K562 (cell line): ENCODE measurements at places on chromosomes 12 and 14.

- peak; percentile 27 for DNase-seq
These were observed 7.5 kb downstream of the VTI1B start for GRCh38 chr14:67666750-67667449.

DNA sequence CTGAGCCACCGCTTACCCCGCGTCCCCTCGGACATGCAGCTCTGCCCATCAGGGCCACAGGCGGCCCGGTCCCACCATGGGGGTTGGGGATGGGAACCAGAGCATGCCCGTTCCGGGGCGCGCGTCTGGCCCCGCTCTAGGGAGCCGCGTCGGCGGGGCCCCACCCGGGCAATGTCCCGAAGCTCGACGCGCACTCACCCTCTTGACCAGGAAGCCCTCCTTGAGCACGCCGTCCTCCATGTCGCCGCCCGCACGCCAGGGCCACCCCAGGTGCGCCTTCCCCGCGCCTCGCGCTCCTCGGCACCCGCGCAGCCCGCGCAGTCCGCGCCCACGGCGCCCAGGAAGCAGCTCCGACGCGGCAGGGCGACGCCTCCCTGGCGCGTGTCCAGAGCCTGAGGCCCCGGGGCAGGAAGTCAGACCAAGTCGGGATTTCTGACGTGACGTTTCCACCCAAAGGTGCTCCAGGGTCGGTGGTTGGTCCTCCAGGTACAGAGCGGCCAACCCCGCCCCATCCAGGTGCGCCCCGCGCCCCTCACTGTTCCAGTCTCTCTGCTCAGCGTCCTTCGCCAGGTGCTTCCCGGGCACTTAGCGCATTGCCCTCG lies at the start of gene PLEK2:
Gene PLEK2, minus strand, starts transcription at position 346 of the 602 bp plus-strand sequence. Its CDS starts 106 bp downstream, at position 240.
- DNase-seq, result no peak

DNA sequence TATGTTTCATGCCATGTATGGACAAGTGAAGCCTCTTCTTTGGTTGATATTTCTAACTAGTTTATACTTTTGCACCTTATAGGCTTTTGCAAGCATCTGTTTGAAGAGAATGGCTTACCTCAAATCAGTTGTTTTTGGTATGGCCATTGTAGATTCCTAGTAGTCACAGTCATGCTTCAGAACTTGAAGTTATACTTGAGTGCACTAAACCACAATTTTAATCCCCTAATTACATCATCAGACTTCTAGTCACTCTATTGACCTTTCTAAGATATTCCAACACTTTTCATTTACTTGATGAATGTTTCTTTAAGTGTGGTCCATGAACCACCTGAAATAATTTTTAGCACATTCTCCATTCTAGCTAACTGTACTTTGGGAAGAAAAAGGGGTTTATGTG lies 18.6 kb upstream of the KLRB1 start:
- no peak for DNase-seq

- no peak for DNase-seq
These were observed 189.0 kb downstream of the SOX5 start for GRCh38 chr12:23760495-23760894.

GRCh38 chr12:70096759-70097410 lies 146.3 kb upstream of the CNOT2 start:
- no peak for DNase-seq

DNA sequence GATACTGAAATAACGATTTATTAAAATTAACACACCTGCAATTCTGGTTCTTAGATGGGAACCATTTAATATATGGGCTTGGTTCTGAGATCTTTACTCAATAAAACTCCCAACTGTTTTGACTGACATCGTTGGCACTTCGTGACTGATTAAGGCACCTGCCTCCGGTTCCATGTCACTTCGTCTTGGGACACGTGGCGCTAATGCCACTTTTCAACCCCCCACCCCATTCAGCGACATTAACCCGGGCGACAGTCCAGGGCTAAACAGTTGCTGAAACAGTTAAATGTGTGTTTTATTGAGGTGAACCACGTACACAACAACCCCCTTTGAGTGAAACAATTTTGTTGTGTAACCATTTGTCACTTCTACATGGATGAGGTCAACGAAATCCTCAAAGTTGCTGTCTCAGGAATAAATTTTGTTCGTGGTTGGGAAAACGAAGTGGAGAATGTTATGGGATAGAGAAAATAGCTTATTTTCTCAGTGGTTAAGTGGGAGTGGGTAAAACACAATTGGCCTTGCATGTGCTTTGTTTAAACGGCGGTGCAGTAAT lies 9.9 kb upstream of the SLC38A2 start:
- DNase-seq, result no peak

GRCh38 chr12:12817616-12818015 lies 4.5 kb downstream of the DDX47 start:
- DNase-seq, result no peak

DNA sequence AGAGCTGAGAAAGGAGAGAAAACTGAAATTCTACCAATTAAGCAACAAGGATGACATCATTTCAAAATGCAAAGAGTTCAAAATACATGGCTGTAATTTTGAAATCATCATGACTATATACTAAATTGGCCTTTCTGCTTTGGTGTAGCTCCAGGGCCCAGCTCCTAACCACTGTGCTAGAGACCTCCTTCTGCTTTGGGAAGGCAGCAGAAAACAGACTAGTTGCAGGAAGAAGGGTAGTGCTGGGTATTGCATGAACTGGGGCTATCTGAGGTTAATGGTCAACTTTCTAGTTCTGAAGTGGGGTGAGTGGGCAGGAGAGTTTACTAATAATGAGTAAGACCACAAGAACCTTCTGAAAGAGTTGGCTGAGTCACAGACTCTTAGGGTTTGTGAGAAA lies 66.2 kb downstream of the PTGER2 start:
- no peak for DNase-seq

DNA sequence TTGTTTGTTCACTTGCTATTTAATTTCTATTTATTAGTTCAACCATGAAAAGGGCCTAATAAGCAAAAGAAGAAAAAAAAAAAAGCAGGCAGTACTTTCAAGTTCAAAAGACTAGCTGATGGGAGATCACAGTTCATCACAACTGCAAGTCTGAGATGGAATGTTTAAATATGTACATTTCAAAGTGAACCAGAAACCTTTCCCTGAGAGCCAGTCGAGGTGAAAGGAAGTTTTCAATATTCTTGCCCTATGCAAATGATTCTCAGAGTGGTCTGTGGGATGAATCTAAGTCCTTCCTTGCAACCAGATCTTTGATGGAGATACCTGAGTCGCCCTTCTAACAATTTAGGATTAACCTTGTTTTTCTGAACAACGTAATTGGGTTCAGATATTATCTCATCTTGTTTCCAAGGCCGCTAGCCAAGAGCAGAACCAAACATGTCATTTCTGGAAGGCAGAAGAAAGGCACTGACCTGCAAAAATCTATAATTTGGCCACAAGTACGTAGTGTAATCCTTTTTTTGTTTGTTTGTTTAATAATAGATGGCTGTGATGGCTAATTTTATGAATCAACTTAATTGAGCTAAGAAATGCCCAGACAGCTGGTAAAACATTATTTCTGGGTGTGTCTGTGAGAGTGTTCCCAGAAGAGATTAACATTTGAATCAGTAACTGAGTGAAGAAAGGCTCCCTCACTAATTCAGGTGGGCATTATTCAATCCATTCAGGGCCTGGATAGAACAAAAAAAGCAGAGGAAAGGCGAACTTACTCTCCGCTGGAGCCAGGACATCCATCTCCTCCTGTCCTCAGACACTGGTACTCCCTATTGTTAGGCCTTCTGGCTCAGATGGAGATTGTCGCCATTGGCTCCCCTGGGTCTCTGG lies 171.1 kb upstream of the TMPO start:
- no peak for DNase-seq

- DNase-seq, result peak; percentile 68
These were observed 37.3 kb upstream of the ADGRD1 start for GRCh38 chr12:130916241-130916911.

DNA sequence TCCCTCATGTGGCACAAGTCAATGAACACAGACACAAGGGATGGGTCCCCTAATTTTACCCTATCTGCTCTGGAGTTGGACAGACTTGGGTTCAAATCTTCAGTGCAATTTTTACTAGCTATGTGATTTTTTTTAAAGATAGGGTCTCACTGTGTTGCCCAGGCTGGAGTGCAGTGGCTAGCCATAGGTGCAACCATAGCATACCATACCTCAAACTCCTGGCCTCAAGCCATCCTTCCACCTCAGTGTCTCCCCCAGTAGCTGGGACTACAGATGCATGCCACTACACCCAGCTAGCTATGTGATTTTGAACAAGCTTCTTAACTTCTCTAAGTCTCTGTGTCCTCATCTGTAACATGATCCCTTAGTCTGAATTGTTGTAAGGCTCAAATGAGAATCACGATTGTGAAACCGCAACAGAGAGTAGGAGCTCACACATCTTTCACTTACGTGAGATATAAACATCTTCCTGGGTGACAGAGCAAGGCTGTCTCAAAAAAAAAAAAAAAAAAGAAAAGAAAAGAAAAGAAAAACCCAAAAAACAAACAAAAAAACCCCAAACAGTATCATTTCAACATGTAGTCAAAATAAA lies 4.7 kb downstream of the CALCOCO1 start:
- no peak for DNase-seq

GRCh38 chr14:100187247-100187833 lies 27.9 kb upstream of the DEGS2 start:
- DNase-seq, result no peak

DNA sequence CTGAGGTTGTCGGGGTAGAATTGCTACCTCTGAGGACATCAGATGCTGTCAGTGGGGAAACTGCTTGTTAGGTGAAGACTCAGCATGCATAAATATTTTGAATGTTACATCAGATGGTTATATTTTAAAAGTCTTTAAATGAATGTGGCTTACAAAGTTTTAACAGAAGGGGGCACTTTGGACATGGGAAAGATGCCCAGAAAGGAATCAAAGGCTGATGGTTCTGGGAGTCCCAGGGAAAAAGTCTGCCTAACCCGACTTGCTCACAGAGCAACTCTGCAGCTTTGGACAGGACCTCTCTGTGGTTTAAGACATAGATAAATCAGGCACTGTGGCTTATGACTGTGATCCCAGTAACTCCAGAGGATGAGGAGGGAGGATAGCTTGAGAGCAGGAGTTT lies 474.9 kb downstream of the ATP23 start:
- DNase-seq, result no peak

DNA sequence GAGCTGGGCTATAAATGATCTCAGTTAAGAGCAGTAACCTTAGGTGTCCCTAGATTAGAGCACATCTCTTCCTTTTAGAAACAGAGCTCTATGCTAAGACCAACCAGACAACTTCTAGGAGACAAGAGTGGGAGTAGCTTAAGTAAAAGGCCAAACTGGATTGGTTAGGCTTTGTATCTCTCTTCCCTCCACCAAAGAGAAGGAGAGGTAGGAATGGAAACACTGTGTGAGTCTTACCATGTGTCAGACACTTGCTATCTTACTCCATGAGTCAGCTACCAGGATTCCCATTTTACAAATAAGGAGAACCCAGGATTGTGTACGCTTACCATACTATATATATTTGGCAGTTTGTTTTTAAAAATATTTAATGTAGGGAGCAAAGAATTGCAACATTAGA lies 122.9 kb downstream of the PAX9 start:
- DNase-seq, result no peak

- no peak for DNase-seq
These were observed 7.1 kb upstream of the MYF6 start for GRCh38 chr12:80700327-80700726.
